T47D (cell line): ENCODE measurements at places on chromosomes 3 and 15.

- DNase-seq, result no peak
Measured at GRCh38 chr3:71462586-71462985, 120.9 kb downstream of the FOXP1 start.

- no peak for DNase-seq
Measured at GRCh38 chr3:28376424-28376823, 27.8 kb upstream of the AZI2 start.

GRCh38 chr3:67291287-67292252, 293.5 kb downstream of the KBTBD8 start:
- DNase-seq, result no peak

DNA sequence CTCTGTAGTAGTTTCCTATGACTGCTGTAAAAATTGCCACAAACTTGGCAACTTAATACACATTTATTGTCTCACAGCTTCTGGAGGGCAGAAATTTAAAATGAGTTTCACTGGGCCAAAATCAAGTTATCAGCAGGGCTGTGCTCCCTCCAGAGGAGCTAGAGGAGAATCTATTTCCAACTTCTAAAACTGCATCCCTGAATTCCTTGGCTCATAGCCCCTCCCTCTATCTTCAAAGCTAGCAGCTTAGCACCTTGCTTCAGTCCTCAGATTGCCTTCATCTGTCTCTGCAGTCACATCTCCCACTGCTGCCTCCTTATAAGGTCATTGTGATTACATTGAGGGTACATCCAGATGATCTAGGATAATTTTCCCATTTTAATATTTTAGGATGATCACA, 17.8 kb upstream of the GADL1 start:
- no peak for DNase-seq

DNA sequence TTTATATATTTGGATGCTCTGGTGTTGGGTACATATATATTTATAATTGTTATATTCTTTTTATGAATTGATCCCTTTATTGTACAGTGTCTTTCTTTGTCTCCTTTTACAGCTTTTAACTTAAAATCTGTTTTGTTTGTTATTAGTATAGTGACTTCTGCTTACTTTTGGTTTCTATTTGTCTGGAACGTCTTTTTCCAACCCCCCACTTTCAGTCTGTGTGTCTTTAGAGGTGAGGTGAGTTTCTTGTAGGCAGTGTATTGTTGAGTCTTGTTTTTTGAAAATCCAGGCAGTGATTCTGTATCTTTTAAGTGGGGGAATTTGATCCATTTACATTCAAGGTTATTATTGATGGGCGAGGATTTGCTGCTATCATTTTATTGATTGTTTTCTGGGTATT, 62.0 kb downstream of the AP4E1 start:
- no peak for DNase-seq

- DNase-seq, result peak; percentile 29
Measured at GRCh38 chr3:41881233-41881821, 80.6 kb downstream of the ULK4 start.

- peak; percentile 89 for DNase-seq
Measured at GRCh38 chr3:25782938-25783660, at the start of gene NGLY1. Gene NGLY1 (minus strand): TSS chr3:25783443. CDS start chr3:25783390, 53 bp downstream.

DNA sequence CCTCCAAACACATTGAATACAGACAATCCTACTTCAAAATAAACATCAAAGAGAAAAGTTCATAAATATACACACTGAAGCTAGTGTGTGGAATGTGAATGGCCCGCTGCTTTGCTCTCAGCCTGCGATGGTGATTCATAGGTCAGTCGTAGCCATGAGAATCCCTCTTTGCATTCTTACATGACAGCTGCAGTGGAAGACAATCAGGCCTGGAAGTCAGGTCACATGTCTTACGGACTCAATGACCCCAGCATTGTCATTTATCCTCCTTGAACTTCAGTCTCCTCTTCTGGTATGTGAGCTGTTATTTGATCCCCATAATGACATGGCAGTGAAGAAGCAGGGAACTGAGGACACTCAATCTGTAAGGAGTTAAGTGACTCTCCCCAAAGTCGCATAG, 217.8 kb upstream of the EOMES start:
- DNase-seq, result no peak
